ENCODE measurements at places on chromosomes 13 and 19.

DNA sequence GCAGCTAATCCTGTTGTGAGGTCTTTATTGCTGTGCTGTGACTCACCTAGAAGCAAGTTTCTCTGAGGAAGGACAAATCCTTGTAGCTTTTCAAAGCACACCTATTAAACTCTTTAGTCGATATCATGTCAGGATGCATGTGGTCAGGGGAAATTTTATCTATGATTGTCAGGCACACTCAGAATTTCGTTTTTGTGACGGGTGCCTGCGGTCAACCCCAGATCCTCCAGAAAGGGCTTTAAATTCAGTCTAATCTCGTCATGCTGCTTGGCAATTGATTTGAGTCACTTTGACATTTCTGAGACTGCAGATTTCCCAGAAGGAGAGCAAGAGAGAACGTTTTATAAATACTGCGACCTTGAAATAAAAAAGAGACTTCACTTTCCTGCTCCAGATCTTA lies 316.9 kb downstream of the FGF9 start:
- no peak for DNase-seq

DNA sequence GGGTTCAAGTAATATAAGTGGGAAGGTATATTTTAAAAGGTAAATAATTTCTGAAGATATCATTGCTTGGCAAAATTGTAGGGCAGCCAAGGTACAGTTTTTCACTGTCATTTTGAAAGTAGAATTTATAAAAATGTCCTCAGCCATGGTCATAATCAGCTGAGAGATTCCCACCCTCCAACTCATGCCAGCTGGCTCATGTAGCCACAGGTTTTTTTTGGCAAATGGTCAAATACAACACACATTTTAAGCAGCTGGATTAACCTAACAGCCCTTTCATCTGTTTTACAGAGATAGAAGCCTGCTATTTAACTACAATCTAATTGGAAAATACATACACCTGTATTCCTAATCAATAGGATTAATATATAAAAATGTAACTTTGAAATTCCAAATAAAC lies 619.2 kb upstream of the SGCG start:
- DNase-seq = no peak

- no peak for DNase-seq
Observed at GRCh38 chr19:16376649-16377048, 52.0 kb downstream of the KLF2 start.

DNA sequence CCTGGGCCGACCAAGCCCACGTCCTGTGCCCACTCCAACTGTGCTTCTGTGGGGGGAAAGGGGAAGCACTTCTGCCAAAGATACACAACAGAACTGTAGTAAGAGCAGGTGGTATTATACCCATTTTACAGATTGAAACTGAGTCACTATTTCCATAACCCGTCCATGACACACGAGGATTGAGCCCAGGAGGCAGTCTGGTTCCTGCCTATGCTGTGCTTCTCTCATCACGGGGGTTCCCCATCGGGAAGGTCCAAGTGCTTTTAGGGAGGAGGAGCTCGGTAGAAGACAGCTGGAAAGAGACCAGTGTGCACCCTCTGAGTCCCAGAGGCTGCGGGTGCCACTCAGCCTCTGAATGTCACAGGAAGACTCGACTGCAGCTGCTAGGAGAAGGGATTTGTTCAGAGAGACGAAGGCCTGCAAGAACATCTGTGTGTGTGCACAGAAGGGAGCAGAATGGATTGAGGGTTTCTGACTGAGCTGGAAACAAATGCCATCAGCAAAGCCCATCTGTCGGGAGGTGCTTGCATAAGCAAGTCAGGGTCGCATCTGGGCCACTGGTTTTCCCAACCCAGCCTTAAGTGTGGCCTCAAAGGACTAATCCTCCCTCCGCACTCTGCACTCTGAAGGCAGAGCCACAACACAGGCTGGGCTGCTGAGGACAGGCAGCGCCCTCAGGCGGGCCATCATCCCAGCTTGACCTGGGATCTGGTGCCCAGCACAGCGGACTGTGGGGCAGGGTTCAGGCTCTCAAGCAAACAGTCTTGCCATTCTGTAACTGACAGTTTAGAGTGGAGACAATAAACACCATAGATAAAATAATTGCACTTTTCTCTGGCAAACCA lies 150.0 kb downstream of the DPF1 start:
- DNase-seq = no peak

GRCh38 chr13:30774214-30774730 lies 38.9 kb downstream of the ALOX5AP start:
- DNase-seq = no peak

GRCh38 chr13:57036290-57036689 lies 104.4 kb upstream of the PRR20A start:
- DNase-seq = no peak

GRCh38 chr13:92806215-92806614 lies 420.4 kb upstream of the GPC6 start:
- DNase-seq = no peak

DNA sequence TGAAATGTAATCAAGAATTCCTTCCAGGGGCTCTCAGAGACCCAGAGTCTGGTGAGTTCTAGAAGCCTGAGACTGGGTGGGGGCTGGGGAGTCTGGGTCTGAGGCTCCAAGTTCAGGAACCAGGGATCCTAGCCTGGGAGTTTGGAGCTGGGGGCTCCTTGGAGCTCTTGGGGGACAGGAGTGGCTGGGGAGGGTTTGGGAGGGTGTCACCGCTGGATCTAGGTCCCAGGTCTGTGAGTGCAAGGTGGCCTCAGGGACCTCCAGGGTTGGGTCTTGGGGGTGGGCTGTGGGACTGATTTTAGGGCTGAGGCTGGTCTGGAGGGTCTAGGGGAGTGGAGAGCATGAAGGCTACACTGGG lies 1.1 kb downstream of the SYCN start:
- DNase-seq = no peak

- peak; percentile 76 for DNase-seq
Observed at GRCh38 chr13:74135326-74136083, 1.3 kb upstream of the KLF12 start.

- peak; percentile 63 for DNase-seq
Observed at GRCh38 chr19:54448040-54448773, 792 bp upstream of the LENG8 start.

DNA sequence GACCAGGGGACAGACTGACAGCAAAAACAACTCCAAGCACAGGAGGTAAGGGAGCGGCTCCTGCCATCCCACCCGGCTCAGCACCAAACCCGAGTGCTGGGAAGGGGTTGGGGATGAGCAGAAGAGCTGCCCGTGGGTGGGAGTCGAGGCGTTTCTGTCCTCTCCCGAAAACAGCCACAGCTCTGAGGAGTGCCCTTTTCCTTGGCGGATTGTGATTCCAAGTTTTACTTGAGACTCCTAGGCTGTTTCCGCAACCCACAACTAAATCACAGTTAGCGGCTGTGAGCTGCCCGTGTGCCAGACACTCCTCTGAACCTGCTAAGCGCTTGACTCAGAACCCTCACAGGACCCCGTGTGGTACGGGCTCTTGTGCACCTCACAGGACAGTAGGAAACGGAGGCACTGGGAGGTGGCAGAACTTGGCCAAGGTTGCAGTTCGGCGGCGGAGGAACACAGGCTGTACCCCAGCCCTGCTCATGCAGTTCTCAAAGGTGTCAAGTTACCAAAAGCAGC lies 21.4 kb downstream of the CFAP97D2 start:
- peak; percentile 4 for DNase-seq

All from fibroblast of skin of right biceps (primary cell).